ENCODE measurements at places on chromosomes 12 and 14.

DNA sequence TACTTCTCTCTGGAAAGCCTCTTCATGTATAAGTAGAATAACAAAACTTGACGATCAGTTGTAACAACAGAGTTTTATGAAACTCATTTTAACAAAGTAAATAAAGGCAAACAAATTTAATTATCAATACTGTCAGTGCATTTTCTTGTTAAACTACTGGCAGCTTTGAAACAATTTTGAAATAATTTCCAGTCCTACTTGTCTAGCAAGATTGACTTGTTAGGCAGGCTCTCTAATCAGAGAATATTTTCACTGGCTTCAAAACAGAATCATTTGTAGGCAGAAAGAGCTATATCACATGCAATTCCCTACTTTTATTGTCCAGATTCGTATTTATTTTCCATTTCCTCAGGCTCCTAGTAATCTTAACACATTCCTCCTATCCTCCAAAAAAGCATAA is 45.9 kb upstream of the SLC6A13 start:
- no peak for DNase-seq

DNA sequence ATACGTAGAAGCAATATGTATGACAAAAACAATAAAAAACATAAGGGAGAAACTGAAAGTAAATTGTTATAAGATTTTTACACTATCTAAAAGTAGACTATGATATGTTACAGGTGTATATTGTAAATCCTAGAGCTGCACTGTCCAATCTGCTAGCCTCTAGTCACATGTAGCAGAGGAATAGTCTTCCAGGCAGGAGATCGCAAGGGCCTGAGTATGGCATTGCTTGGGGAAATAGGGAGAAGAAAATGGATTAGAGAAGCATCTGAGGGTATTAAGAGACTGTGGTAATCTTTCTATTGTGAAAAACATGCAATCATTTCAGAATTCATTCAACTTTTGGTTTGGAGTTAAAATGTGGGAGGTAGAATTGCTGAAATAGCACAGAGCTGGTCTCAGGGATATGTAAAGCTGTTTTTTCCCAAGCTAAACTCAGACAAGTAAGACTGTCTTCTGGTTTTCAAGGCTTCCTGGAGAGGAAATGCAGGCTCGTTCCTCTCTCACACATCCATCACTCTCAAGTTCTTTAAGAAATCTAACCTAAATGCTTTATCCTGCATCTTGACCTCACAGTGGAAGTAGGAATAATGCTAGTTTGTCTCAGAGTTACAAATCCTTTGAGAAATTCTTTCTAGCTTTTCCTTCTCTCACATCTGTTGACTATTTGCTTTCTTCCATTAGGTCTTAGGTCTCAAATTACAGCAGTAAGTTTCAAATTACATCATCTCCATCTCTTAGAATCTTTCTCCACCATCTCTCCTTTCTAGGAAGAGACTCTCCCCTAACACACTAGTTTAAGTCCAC is 7.6 kb upstream of the CCDC184 start:
- DNase-seq = no peak

- peak; percentile 47 for DNase-seq
Observed at GRCh38 chr12:56119361-56119796, 1.3 kb downstream of the ZC3H10 start.

GRCh38 chr14:85402569-85403162 is 127.3 kb upstream of the FLRT2 start:
- no peak for DNase-seq

DNA sequence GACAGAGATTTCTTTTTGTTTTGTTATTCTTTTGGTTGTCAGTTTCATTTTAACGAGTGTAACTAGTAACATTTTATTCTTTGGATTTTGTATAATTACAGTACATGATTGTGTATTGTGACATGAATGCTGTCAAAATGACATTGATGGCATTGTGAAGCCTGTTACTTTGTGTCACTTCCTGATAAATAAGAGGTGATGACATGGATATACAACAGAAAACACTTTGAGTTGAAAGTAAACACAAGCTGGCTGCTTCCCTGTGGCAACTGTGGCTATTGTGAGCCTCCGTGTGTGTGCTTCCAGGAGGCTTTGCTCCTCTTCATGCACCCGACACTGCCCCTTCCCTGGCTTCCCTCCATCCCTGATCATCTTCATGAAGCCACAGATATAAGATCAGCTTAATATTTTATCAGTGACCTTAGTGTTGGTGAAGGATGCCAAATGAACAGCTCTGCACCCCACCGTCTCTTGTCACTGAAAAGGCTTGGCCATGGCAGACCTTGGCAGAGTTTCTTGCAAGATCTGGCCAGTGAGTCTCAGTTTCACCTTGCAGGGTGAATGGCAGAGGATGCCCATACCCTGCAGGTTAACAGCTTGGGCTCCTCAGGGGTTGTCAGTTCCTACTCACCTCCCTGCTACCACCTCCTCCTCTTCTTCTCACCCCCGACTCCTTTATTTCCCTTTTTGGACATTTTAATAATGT is 191.9 kb downstream of the EPS8 start:
- DNase-seq = no peak

- no peak for DNase-seq
Observed at GRCh38 chr14:74301594-74302151, 1.1 kb downstream of the ABCD4 start.

DNA sequence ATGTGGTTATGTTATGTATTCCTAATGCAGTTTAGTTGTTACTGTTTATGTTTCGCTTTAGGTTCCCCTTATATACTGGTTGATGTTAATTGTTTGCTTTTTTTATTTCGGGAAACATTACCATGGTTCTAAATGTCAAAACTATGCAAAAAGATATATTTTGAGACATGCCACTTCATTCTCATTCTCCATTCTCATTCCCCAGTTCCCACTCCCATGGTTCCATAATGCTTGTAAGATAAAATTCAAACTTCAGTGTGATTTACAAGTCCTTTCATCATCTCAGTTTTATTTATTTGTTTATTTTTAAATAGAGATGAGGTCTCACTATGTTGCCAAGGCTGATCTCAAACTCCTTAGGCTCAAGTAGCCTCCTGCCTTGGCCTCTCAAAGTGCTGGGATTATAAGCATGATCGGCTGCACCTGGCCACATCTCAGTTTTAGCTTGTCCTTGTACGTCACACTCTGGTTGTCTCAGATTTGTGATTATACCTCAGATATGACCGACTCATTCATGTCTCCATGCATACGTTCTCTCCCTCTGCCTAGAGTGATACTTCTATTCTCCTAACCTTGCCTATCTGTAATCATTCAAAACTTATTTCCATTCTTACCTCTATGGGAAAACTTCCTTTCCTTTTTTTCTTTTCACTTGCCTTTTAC is 407.8 kb upstream of the RGS6 start:
- no peak for DNase-seq
